ENCODE measurements at places on chromosomes 5 and 9.

DNA sequence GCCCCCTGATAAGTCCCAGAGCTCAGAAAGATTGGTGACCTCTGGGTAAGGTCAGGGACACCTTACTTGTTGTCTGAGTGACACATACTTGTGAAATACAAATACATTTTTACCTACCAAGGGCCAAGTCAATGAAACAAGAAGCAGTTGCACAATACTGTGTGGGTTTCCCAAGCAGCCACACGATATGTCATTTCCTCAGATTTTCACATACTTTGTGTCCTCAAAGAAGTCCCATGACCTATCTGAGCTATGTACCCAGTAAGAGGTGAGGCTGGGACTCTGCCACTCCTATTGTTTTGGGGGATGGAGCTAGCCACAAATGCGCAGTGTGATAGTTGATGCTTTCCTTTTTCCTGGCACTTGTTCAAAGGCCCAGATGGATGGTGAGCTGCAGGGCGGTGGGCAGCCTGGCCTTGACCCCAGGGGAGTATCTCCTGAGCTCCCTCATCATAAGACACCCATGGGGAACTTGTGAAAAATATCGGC lies 4.8 kb upstream of the SLC25A51 start:
- DNase-seq, result no peak

GRCh38 chr9:126027566-126027965 lies 280.4 kb downstream of the PBX3 start:
- DNase-seq, result no peak

DNA sequence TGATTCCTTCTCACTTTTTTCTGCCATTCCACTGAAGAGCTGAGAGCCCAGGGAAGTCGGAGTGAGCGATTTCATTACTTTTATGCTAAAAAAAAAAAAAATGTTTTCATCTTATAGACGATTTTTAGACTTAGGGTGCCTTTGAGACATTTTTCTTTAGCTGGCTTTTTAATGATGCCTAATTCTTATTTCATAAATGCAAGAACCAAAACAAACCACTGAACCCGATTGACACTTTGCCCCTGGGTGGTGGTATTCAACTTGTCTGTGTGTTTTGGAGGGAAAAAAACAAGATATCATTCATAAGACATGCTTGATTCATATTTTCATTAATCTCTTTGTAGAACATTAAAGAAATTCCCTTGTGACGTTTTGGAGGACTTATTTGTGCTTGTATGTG lies 2.4 kb downstream of the TLE4 start:
- DNase-seq, result no peak

- DNase-seq, result no peak
Observed at GRCh38 chr9:111917201-111917600, 20.6 kb downstream of the UGCG start.

DNA sequence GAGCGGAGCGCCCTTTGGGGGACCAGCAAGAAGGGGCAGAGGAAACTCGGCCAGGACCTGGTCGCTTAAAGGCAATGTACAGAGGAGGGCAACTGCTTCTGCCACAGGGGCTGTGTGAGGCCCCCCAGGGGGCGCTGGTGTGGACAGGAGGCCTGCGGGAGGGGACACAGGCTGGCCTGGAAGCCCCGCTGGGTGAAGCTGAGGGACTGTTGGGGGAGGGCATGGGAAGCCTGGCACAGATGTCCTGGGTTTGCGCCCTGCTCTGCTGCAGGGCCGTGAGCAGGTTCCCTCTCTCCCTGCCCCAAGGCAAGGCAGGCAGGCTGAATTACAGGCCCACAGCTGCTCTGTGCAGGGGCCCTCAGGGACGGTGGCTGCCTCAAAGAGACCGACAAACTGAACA lies 5.4 kb downstream of the MED22 start:
- DNase-seq, result no peak

GRCh38 chr5:108945094-108945493 lies 197.4 kb downstream of the FER start:
- no peak for DNase-seq

GRCh38 chr9:128051932-128052709 lies 15.0 kb downstream of the NAIF1 start:
- DNase-seq, result no peak

DNA sequence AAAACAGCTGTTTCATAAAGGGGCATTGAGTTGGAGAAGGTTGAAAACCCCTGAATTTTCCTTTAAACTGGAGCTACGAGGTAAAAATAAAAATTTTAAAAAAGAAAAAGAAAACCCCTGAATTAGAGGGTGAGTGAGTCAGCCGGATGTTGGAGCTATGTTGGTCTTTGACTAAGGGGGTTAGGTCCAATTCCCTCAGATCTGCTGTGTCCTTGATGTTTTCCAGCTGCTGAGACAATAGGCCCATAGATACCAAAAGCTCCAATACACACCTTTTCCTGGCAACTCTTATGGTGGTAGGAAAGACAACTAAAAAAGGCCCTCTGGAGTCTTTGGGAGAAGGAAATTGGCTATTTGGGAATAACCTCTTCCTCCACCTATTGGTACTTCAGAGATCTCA lies 79.4 kb upstream of the SAP30L start:
- no peak for DNase-seq

DNA sequence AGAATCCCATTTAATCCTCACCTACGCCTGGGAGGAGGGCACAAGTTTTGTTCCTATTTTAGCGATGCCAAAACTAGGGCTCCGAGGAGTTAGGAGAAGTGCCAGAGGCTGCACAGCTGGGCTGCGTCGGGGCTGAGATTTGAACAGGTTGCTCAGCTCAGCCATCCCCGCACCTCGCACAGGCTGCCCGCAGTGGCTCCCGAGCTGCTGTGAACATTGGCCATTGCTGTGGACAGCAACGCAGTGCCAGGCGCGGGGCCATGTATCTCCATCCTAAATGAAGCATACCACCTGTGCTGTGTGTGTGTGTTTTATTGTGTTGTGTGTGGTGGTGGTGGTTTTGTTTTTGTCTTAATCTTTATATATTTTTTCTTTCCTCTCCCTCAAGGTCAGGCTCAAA lies 52.0 kb downstream of the AK8 start:
- no peak for DNase-seq

- no peak for DNase-seq
Observed at GRCh38 chr5:154986151-154986550, 27.4 kb upstream of the KIF4B start.

DNA sequence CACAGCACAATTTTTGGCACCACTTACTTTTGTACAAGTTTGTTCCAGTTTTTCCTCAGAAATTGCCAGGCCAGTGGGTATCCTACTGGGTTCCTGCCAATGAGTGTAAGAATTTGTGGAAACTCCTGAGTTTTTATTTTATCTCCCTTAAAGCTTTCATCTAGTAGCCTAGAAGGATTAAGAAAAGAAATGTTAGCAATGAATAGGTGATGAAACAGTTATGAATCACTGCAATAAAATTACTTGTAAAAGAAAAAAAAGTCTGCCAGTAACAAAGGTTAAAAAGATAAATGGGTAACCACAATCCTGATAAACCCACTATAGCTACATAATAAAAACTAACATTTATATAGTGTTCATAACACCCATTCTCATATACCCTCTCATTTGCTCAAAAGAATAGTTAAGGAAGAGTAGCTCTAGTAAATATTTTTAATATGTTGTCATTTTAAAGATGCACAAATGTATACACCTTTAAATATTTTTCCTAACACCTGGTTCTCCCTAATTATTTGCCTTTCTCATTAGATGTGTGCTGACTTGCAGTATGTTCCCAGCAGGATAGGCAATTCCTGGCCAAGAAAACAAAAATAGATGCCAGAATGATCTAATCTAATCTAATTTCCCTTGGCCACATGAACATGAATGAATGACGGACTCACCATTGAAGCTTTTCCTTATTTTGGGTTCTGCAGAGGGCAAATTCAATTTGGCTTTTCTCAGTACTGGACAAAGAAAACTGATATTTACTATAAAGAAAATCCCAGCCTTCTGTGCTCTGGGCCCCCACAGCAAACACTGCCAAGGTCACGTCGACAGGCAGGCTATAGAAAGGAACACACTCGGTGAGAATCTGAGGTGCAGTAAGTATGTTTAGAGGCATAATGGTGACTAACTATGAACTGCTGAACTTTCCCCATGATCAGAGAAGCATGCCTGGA lies 26.4 kb downstream of the ERAP1 start:
- no peak for DNase-seq

DNA sequence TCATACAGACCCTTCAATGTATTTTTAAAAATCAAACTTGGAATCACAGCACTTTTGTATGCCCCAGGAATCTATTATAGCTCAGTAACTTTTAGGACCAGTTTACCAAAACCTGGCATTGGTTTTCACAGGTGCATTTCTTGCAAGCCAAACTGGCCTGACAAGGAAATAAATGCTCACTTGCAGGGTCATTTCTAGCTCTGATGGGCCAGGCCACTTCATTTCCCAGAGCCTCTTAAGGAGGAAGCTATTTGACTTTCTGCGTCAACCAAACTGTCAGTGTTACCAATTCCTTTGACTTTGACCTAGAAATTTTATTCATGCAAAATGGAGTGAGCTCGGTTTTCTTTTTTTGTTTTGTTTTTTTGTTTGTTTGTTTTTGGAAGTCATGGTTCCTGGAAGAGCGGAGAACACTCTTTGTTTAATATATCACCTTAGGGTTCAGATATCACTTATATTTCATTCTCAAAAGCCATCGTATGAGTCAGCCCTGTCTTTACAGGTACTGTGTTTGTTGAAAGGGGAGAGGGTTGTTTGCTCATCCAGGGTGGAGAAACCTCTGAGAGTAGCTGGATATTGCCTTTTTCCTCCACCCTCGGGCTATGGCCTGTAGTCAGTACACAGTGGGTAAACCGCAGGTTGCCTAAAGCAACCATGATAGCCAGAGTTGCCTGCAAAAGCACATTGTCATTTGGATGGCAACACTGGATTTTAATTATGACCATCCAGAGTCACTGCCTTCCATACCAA lies 58.9 kb downstream of the GNA14 start:
- no peak for DNase-seq

DNA sequence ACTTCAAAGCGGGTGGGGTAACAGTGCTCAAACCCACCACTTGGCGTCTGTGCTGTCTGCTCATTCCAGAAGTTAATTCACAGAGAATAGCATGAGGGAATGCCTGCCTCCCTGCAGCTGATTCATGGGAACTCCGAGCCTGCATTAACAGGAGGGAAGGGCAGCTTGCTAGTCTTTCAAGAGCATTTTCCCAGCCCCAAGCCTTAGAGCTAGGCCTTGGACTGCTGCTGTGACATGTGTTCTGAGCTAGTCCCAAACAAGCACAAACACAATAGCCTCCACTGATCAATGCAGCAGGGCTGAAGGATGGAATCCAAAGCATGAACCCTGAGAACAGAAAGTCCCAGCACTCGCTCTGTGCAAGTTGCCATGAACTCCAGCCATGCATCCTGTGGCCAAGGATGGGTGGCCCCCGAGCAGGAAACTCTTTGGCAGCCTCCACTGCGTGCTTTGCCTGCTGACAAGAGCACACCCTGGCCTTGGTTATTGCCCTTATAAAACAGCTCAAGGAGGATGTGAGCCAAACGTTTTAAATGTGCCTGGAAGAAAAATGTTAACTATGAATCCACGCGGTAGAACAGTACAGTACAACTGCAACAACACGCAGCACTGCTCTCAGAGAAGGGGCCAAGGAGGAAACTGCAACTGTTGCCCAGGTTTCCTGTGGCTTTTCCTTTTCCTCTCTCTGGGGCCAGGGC lies 653.1 kb upstream of the KLF4 start:
- DNase-seq, result no peak

DNA sequence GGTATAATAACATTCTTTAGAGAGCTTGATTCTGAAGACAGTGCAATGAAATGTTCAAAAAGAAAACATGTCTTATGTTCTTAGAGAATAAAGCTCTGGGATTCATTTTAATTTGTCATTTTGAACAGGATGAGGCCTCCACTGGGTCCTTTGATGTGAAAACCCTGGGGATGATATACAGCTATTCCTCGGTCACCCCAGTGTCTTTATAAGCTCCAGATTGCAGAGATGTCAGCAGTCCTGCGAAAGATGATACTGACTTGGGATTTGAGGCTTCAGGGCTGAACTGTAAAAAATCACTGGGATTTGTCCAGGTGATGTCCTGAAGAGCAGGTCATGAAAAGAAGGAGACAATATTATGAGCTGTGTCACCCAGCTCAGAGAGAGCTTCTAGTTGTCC lies 529.7 kb upstream of the ZNF608 start:
- no peak for DNase-seq

GRCh38 chr9:87343816-87344430 lies 153.7 kb upstream of the DAPK1 start:
- no peak for DNase-seq
